ENCODE measurements at places on chromosomes 6 and 20.

- DNase-seq, result no peak
Measured at GRCh38 chr20:50038169-50038568, 55.4 kb downstream of the SNAI1 start.

DNA sequence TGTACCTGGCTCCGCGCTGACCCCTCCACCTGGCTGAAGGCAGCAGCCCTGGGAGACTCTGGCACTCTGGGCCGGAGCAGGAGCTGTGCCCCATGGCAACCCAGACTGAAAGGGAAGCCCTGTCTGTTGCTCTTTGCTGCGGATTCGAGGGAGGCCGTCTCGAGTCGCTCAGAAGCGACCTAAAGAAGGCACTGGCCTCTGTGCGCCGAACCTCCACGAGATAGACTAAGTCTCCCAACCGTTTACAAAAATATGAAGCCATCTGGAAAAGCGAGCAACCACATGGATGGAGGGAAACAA is 10.5 kb upstream of the TBX18 start:
- DNase-seq, result no peak

GRCh38 chr6:16659466-16660156 is 101.6 kb downstream of the ATXN1 start:
- no peak for DNase-seq

GRCh38 chr6:147154454-147154853 is 49.8 kb upstream of the STXBP5 start:
- no peak for DNase-seq

DNA sequence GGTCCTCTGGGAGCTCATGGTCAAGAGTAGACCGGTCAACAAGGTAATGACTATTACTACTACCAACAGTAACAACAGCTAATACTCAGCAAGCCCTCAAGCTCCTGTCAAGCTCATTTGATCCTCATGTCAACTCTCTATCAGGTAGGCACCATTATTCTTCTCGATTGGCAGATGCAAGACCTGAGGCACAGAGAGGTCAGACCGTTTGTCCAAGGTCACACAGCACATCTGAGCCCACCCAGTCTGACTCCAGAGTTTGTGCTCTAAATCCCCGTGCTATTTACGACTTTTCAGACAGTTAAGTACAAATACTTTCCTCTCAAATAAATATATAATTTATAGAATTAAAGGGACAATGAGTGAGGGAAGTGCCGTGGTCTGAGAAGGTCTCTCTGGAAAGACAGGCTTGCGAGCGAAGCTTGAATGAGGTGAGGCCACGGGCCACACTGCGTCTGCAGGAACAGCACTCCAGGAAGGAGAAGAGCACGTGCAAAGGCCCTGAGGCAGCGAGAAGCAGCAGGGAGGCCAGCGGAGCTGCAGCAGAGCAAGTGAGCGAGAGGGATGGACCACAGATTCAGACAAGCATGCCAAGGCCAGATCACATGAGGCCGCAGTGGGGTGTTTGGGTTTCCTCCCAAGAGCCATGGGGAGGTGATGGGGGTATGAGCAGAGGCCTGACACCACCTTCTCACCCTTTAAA is 117.3 kb downstream of the PREX1 start:
- no peak for DNase-seq

GRCh38 chr6:134352786-134353480 is 35.0 kb upstream of the SGK1 start:
- no peak for DNase-seq

GRCh38 chr6:150567380-150567779 is 32.3 kb upstream of the PLEKHG1 start:
- no peak for DNase-seq

- no peak for DNase-seq
Measured at GRCh38 chr6:158507174-158507573, 52.7 kb upstream of the TMEM181 start.

GRCh38 chr20:38152175-38152620 is 12.9 kb downstream of the TGM2 start:
- peak; percentile 64 for DNase-seq

GRCh38 chr6:14463110-14463509 is 345.5 kb downstream of the CD83 start:
- no peak for DNase-seq

DNA sequence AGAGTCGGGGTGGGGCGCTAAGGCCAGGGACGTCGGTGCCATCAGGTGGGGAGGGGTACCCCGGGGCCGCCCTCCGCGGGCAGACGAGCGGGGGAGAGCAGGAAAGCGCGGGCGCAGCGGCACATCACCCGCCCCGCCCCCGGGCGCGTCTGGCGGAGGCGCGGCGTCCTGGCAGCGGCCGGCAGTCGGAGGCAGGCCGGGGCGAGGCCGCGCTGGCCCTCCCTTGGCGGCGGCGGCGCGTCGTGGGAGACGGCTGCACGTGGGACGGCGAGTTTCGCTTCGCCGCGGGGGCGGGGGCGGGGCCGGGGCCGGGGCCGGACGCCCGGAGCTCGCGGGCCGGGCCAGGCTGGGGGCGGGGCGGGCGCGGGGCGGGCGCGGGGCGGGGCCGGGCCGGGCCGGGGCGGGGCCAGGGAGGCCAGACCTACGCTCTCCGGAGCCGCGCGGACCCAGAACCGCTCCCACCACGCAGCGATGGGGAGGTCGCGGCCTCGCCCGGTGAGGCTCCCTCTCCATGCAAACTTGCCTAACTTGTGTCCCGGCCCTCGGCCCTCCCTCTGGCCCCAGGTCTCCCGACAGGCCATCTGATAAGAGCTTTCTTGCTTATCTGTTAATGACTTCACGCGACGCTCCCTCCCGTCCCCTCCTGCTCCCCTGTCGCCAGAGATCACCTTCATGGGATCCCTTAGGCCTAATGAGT is 12.5 kb downstream of the ITPR3 start:
- DNase-seq, result peak; percentile 80

DNA sequence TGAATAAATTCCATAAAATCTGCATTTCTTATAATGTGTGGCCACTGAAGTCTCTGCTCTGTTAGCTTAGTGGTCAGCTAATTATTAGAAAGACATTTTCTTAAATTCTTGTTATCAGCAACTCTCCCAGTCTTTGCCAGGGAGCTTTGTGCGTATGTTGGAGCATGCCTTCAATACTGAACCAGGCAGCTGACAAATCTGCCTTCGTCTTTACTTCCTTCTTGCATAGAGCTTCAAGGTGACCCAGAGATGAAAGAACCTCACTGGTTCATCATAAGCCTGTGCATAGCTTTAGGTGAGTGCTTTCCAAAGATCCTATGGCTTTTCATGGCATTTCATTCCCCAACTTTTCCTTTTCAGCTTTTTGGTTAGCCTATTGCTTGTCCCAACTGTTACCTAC is 43.0 kb upstream of the NELFCD start:
- DNase-seq, result no peak

DNA sequence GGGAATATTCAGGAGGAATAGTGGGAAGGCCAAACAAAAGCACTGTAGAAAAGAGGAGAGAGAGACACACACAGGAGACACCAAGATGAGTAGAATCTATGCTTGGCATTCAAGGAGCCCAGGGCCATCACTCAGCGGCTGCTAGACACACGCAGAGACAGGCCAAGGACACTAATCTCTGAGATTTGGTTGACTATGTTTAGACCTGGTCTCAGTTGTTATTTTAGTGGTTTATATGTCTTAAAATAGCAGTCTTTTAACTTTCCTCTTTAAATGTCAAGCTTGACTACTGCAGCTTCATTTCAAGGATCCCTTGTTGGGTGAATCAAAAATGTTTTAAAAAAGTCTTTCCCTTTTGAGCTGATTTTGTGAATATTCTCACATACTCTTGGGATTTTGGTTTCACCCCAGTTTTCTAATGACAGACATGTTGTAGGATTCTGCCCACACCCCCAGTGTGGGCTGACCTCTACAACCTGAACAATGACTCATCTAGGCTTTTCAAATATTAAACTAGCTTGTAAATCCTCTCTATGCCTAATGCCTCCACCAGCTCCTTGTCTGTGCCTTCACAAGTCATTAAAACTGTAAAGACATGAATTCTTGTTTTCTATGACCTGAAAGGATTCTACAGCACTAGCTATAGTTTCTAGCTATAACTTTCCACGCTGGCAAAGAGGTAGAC is 142.7 kb upstream of the EXOC2 start:
- no peak for DNase-seq

DNA sequence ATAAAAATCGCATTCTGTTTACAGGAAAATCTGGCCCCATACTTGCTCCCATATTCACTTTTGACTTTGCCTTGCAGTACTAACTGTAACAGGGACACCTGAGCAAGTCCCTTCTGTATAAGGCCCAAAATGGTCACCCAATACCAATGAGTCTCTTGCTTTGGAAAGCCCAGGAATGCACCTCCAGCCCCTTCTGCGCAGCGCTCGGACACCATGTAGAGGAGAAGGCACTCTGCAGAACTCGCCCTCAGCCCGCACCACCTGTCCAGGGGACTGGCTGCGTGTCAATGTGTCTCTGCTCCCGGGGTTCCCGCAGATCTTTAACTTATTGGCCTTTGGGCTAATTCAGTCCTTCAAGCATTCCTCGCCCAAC is 746 bp upstream of the PRND start:
- DNase-seq, result no peak

GRCh38 chr6:47298475-47298874 is 11.2 kb downstream of the TNFRSF21 start:
- DNase-seq, result no peak

DNA sequence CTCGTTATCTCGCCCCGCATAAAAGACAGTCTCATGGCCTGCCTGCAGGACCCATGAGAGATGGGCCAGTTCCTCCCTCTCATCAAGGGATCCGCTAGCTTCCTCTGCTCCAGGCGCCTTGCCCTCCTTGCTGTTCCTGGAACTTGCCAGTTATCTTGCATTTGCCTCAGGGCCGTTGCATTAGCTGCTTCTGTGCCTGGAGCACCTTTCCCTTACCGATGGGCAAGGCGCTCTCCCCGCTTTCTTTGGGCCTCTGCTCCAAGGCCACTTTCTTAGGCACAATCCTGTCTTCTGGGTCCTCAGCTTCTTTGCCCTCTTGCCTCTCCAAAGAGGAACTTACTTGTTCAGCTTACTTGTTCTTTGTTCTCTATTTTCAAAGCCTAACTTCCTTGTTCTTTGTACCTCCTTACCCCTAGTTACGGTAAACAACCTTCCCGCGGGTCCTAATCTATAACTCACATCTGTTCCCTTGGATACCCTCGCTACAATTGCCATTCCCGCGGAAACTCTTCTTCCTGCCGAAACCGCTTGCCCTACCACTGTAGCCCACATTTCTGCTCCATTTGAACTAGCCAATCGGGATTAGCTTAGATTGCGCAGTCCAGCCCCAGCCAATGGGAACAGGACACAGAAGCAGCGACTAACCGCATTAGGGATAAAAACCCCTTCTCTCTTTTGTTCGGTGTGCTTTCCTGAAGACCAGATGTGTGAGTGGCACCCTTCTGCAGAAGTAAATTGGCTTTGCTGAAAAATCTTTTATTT is 887 bp upstream of the NSFL1C start:
- DNase-seq, result no peak

GRCh38 chr6:22145823-22146677 is 150.8 kb downstream of the PRL start:
- DNase-seq, result peak; percentile 74

GRCh38 chr6:156389296-156389695 is 387.9 kb upstream of the ARID1B start:
- no peak for DNase-seq

DNA sequence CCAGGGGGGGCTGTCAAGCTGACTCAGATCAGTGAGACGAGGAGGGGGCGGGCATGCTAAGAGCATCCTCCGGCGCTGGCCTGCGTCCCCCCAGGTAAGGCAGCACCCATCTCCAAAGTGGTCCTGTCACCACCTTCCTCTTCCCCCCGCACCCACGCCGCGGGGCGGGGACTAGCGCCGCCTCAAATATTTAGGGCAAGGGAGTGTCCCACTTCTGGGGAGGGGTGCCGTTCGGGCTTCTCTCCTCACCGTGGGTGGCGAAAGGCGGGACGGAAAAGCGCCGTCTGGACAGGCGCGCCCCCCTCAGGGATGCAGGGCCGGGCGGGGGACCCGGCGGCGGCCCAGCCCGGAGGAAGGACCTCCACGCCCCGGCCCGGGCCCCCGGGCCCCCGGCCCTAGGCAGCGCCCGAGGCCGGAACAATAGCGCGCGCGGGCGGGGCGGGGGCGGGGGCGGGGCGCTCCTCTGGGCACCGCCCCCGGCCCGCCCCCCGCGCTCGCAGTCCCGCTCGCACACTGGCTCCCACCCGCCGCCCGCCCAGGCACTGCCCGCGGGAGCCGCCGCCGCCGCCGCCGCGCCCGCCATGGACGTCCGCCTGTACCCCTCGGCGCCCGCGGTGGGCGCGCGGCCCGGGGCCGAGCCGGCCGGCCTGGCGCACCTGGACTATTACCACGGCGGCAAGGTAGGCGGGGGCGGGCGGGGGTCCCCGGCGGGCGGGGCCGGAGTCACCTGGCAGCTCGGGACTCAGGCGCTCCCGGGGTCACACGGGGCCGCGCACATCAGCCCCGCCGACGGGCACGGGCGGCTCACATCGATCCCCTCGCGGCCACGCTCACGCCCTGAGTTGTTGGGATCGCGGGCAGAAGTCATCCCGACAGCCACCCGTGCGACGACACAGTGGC is at the start of gene TOX2:
Gene TOX2, plus strand, starts transcription at position 542 of the 900 bp plus-strand sequence. Its CDS starts 40 bp downstream, at position 582.
- peak; percentile 43 for DNase-seq

DNA sequence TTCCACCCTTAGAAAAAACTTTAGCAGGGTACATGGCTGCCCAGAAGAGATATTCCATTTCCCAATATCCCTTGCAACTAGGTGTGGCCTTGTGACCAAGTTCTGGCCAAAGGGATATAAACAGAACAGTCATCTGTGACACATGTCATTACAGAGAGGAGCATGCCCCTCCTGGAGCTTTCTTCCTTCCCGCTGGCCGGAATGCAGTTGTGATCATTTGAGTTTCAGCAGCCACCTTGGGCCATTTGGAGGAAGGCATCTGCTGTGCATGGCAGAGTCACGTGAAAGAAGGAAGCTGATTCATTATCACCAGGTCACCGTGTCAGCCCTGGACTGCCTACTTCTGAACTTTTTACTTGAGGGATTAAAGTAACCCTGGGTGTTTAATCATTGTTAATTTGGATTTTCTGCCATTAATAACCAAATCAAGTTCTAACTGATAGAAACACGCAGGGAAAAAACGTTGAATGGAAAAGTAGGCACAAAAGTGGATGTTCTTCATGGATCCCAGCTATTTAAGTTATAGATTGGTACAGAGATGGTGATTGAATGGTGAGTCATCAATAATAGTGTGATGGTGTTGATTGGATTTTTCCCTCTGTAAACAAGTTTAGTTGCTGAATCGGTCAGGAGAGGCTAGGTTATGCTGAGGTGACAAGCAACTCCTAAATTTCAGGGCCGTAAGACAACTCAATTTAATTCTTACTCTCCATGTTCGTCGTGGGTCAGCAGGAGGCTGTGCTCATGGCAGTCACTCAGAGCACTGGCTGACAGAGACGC is 80.7 kb upstream of the CCDC167 start:
- no peak for DNase-seq

- no peak for DNase-seq
Measured at GRCh38 chr6:99592900-99593299, 13.7 kb upstream of the PRDM13 start.

DNA sequence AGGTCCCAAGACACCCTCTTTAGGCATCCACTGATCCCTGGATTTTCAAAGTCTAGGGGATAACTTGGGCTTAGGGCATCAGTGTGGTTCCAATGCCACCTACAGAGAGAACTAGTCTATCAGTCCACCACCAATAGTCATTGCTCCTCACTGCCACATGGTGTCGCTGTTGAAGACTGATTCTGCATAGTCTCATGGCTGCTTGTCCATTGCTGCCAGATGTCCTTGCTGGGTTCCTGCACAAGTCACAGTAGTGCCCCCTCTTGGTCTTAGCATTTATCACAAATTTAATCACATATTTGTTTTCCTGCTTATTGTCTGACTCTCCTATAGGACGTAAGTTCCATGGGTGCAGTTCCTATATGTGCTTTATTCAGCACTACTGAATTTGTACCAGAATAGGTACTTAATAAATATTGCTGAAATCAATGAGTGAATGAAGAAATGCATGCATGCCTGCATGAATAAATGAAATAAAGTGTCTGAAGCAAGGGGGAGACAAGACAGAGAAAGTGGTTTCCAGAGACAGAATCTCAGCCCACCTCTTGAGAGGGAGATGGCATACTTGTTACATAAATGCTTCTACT is 45.9 kb upstream of the RALY start:
- DNase-seq, result no peak
